ENCODE measurements at places on chromosomes 5 and 9. TPM values are rescaled to one million over a fixed set of nuclear protein-coding genes. Genes with fewer than 3 reads are reported as not detected.

The IL33 gene
- not detected for total RNA-seq

- H3K4me1 ChIP-seq: no peaks in the 10 kb centered on the region
- no peak overlapping the region for H3K27ac ChIP-seq
- DNase-seq: no peak
Observed at GRCh38 chr9:131485206-131485605, 17.5 kb upstream of the POMT1 start.

DNA sequence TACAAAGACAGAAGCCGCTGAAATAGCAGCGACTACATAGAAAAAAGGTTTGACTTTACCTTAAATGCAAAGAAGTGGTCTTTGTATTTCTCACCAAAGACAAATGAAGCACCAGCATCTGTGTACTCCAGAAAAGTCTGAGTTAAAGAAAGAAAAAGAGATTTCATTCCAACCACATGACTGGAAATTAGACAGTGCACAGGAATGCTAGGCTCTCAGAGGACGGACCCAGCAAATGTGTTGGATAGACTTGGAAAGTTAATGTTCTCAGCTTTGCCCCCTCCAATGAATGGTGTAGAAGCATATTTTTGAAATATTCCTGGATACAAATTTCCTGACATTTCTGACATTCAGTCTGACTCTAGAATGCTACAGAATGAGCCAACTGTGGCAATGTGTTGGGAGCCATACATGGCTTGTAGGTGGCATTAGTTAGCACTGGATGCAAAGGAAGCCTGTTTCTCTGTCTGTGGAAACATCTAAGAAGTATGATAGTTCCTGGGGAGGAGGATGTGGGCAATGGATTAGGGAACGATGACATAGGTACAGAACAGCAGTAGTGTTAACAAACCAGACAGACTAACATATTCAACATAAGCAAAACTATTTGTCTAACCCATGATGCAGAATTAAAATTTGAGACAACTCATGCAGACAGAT lies 43.3 kb downstream of the SLC28A3 start:
- no peak for DNase-seq
- peak overlapping the region; percentile 79 for H3K27ac ChIP-seq
- no peak overlapping the region for H3K4me3 ChIP-seq
- no peaks in the 10 kb centered on the region for H3K36me3 ChIP-seq
- peaks cover 27% of the 10 kb centered on the region for H3K4me1 ChIP-seq

The RXRA gene
- 28.2 TPM for total RNA-seq

- no peak overlapping the region for H3K27ac ChIP-seq
- peaks cover 18% of the 10 kb centered on the region for H3K36me3 ChIP-seq
- no peaks in the 10 kb centered on the region for H3K27me3 ChIP-seq
- no peak for DNase-seq
Observed at GRCh38 chr5:126031989-126032716, 391.1 kb upstream of the GRAMD2B start.

Measured in chondrocyte (in vitro differentiated cells).